Karpas-422 (cell line): ENCODE measurements at places on chromosomes 3 and 15.

DNA sequence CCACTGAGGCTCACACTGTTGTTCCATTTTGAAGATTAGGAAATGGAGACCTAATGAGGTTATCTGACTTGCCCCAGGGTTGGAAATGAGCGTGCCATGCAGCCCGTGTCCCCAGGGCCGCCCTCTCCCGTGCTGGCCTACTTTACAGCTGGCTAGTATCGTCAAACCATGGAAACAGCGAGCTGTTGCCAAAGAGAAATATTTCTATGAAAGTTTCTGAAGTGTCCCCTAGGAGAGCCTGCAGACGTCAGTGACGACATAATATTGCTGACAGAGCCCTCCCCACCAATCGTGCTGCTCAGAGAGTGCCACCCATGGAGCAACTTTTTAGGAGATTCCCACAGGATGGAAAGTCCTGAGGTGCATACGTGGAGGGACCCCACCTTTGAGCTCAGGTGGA is 11.2 kb upstream of the FAM174B start:
- DNase-seq: no peak

DNA sequence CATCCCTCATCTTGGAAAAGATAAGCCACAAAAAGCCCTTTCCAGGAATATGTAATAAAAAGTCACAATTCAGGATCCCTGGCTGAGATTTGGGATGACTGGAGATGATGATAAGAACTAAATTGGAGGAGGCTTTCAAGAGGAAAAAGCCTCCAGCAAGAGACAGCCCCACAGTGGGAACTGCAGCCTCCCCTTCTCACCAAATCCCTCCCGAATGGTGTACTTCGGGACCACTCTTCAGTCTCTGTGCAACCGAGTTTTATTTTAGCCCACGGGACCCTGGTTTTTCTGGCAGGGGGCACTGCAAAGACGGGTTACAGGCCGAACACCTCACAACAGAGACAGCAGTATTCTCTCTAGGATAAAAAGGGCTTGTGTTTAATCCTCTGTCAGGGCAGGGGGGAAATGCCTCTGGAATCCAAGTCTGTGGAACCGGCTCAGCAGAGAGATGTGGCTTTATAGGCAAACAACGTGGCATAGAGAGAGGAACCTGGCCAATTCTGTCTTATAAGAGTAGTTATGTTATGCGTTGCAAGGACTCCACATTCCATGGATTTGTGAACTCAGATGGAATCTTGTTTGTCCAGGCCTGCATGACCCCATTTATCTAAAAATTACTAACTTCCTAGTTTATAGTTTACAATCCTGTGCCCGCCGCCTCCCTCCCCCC is 1.2 kb upstream of the LMCD1 start:
- no peak for DNase-seq

DNA sequence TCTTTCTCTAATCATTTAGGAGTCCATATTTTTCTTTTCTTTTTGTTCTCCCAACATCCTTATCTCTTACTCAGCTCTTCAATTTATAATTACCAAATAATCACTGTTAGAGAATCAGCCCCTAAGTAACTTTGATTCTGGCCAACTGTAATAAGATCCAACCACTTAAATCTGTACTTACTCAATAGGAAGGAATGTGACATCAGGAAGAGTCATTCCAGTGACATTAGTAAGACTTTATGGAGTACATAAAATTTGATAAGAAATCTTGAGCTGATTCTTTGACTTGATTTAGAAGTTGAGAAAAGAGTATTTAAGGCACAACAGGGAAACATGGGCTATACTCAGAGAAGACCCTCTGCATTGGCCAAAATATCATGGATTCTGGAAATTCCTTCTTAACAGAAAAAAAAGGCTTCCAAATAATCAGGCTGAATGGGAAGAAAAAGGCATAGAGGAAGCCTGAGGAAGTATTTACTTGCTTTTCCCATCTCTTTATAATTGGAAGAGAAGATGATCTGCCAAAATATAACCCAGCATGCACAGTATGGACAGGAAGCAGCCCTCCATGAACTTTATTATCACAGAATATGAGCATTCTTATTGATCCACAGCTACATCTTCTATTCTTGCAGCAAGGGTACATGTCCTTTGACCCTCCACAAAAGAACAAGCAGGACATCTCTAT is 289.7 kb upstream of the TPRG1 start:
- DNase-seq: no peak

GRCh38 chr3:120169407-120169806 is 75.2 kb upstream of the GSK3B start:
- no peak for DNase-seq

DNA sequence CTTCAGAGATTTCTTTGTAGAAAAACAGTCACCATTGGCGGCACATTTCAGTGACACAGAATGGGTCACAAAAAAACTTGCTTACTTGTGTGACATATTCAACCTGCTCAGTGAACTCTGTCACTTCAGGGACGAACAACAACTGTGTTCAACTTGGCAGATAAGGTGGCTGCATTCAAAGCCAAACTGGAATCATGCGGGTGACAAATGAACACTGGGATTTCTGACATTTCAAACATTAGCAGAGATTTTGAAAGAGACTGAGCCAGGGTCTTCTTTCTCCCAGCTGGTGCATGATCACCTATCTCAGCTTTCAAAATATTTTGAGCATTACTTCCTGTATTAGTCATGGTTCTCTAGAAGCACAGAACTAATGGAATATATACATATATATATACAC is 1.9 kb upstream of the EID1 start:
- no peak for DNase-seq

GRCh38 chr3:22684739-22685138 is 518.4 kb upstream of the UBE2E2 start:
- no peak for DNase-seq

DNA sequence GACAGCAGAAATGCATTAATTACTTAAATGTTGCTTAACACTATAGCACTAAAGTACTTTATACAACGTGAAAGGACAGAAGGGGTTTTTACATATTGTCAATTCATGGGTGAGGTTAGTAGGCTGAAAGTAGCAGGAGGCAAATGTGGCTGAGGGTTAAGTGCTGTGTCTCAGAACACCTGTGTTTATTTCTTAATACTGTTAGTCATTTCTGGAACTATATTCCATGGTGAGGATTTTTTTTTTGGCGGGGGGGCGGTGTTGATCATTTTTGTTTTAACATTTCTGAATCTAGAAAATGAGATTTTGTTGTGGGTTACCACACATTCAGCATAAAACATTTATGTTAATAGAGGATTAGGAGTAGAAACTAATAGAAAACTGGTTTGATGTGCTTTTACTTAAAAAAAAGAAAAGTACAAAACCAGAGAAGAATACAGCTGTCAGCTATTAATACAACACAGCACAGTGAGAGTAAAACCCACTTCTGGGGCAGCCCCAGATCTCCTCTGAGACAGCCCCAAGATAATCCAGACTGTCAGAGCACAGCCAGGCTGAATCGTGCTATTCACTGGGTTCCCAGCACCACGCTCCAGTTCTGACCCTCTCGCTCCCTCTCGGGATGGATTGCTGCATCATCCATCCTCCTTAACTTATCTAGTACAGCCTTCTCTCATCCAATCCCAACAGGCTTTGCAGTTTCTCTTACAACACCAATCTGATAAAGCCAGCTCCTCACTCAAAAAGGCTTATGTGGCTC is 307.7 kb downstream of the TUSC7 start:
- no peak for DNase-seq

GRCh38 chr3:98086873-98087272 is at the start of gene OR5AC2:
TSS of gene OR5AC2 (plus strand) at chr3:98087173. CDS start at chr3:98087173, 0 bp downstream.
- DNase-seq: no peak

GRCh38 chr3:177906578-177907229 is 629.5 kb upstream of the KCNMB2 start:
- DNase-seq: no peak

DNA sequence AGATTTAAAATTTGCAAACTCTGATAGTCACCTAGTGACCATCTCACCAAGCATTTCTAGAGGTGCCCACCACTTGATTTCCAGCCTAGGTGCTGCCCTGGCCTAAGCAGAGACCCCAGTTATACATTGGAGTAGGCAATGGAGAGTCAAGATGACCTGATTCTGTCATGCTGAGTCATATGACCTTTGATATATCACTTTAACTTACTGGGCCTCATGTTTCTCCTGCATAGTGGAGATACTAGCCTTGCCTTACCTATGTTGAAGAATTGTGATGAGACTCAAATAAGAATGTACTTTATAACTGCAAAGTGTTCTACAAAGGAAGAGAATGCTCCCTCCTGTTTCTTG is 75.5 kb upstream of the XCR1 start:
- no peak for DNase-seq

DNA sequence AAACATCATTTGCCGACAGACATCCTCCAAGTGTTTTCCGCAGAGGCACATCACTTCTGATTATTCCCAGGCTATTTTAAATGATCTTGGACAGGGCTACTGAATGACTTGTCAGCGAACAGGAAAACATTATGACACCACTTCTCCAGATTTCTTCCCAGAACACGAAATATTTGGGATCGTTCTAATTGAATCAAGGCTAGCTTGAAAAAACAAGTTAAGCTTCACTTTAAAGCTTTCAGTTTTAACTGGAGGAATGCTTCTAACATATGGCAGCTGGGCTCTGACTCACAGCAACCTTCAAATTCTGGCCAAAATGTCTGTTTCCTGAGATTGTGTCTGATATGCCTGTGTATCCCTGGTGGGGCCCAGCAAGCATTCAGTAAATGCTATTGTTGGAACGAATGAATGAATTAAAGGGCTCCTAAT is 127.0 kb upstream of the ICE2 start:
- DNase-seq: no peak

- peak; percentile 57 for DNase-seq
Observed at GRCh38 chr15:90603893-90604292, 74.2 kb downstream of the CRTC3 start.

DNA sequence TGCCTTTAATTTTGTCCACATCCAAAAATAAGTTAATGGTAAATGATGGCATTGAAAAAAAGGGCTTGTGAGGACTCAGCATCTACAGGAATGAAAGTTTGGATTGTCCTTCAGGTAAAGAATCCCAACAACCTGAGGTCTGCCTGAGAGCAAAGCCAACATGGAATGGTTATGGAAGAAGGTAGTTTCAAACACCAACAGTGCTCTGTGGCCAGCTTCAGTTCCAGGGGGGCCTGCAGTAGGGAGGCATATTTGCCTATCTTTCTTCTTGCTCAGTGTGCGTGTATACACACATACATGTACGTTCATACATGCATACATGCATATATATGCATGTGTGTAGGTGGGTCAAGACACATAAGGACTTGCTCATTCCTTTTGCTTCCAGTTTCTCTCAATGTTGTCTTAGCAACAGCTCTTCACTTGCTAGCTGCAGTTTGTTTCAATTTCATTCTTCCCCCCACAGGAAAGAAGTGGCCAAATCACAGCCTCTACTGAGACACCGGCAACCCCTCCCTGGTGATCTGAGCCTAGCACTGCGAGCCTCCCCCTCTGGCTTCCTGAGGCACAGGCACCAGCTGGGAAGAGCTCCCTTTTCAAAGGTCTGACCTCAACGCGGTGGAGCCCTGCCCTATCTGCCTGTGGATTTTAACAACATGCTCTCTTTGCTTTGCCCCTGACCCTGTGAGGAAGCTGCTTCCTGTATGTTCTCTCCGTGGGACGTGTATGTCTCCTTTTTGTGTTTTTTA is 146.2 kb downstream of the KLF13 start:
- DNase-seq: no peak

GRCh38 chr3:136189043-136189442 is 7.1 kb downstream of the MSL2 start:
- no peak for DNase-seq

- peak; percentile 92 for DNase-seq
Observed at GRCh38 chr15:89441295-89441812, 55.0 kb downstream of the RHCG start.

DNA sequence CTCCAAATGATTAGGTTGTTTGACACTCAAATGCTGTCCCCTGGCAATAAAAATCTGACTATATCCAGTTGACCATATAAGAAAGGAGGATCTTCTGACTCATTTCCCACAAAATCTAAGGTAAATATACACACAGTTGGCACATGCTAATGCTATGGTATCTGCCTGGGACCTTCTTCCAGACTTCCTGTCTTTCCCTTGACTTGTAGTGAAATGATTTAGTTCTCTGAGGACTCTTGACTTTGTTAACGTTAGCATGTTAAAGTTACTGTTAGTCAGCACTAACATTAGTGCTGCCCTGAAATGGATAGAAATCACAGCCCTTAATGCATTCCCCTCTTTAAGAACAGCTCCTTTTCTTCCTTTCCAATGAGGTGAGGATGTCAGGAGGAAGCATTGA is 124.3 kb upstream of the LSAMP start:
- no peak for DNase-seq

GRCh38 chr3:74121761-74122160 is 492.7 kb downstream of the CNTN3 start:
- no peak for DNase-seq

DNA sequence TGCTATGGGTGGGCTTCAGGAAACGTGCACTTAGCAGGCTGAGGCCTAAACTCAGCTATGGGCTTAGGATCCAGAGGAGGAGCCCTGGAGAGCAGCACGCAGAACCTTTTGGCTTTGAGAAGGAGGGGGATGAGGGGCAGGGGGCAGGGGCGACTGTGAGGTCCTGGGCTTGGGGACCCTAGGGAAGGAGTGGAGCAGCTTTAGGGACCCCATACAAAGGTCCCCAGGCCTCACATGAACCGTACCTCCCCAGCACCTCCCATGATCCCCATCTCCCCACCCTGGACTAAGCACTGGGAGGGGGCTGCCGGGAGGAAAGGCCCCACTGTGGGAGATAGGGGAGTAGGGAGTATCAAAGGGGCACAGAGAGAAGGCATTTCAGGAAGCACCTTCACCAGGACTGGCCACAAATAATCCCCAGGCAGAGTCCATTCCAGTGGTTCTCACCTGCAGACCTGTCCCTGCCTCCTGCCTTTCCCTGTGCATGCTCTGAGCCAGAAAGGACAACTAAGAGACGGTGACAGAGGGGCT is 62.0 kb upstream of the KLF13 start:
- DNase-seq: peak; percentile 52

DNA sequence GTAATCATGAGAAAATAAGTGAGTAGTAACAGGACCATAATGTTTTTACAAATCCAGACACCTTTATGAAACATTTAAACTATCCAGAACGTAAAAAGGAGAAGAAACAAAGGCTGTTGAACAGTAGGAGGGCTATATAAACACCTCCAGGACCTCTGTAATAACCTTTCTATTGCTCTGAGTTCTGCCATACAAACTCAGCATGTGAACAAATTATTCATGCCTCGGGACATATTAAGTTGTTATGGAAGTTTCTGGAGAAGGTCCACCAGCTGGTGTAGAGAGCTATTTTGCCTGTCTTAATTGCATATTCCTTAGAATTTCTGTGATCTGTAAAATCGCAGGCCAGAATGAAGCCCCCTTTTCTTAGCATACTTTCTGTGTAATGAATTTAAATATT is 256.3 kb downstream of the UBE2E2 start:
- no peak for DNase-seq

GRCh38 chr15:55407498-55408011 is 604 bp downstream of the CCPG1 start:
- DNase-seq: peak; percentile 79

GRCh38 chr3:46464326-46465195 is at the start of gene LTF:
TSS of gene LTF (minus strand) at chr3:46464905. CDS start at chr3:46464867, 38 bp downstream.
- no peak for DNase-seq
